ENCODE measurements at places on chromosomes 5 and 9.

- DNase-seq, result no peak
Measured at GRCh38 chr9:113179839-113180238, 29.0 kb downstream of the SLC31A2 start.

GRCh38 chr5:171630350-171631065, 155.1 kb upstream of the SMIM23 start:
- no peak for DNase-seq

- DNase-seq, result peak; percentile 89
Measured at GRCh38 chr5:143061161-143061945, 291.2 kb downstream of the ARHGAP26 start.

DNA sequence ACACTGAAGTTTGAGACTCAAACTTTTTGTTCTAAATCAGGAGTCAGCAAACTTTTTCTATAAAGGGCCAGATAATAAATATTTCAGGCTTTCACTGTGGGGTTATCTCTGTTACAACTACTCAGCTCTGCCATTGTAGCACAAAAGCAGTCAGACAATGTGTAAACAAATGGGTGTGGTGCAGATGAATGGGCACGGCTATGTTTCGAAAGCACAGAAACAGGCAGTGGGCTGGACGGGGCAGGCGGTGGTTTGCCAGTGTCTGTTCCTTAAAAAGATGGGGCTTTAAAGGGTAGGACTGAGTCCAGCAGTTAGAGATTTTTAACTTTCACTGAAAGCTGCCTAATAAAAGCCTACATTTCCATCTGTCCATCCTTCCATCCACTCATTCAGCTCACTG, 48.9 kb downstream of the PFDN1 start:
- no peak for DNase-seq

GRCh38 chr5:116953251-116953930, 378.8 kb upstream of the SEMA6A start:
- DNase-seq, result no peak

GRCh38 chr5:153742060-153742459, 251.6 kb downstream of the GRIA1 start:
- DNase-seq, result no peak

DNA sequence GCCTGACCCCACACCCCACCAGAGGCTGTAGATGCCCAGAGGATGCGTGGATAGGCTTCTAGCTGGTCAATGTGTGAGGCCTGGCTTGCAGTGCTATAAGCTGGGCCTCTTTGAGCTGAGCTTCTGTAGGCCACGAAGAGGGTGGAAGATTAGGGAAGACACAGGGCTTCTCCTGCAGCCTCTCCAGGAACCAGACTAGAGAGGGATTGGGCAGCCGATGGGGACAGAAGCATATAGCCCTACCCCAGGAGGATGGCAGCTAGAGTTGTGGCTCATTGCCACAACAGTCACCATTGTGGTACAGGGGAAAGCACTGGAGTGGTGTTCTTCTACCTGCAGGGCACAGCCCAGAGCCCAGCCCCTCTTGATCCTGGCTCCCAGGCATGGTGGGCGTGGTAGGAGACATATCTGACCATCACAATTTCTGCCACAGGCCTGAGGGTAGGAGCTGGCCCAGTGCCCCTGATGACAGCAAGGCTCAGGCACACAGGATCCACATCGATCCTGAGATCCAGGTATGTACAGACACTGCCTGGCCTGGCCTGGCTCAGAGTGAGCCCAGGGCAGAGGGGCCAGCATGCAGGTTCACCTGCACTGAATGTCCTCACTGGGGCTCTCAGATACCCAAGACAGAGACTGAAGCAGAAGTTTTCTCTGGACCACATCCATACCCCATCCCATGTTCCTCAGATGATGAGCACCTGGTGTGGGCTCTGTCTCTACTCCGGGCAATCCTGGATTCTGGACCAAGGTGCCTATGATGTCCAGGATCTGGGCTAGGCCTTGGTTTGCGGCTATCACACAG, 8.7 kb downstream of the PDLIM4 start:
- peak; percentile 26 for DNase-seq

DNA sequence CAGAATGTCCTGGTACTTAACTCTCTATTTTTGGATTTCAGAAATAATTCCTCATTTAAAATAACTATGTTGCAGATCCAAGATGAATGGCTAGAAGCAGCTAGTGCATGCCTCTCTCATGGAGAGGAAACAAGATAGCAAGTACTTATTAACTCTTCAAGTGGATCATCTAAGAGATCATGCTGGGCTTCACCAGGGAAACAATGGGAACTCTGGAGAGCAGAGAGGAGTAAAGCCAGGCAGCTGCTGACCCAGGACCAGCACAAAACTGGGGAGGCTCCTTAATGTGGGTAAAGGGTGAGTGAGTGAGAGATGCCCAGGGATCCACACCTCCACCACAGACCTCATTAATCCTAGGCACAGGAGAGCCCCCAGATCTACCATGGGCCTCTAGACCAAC, 897.8 kb upstream of the ACO1 start:
- no peak for DNase-seq

GRCh38 chr9:4955836-4956235, 29.2 kb upstream of the JAK2 start:
- DNase-seq, result peak; percentile 51

- DNase-seq, result no peak
Measured at GRCh38 chr5:24232041-24232440, 412.7 kb downstream of the CDH10 start.

GRCh38 chr5:9124071-9124470, 421.8 kb downstream of the SEMA5A start:
- DNase-seq, result no peak

GRCh38 chr9:125121146-125121545, 22.2 kb downstream of the SCAI start:
- no peak for DNase-seq

DNA sequence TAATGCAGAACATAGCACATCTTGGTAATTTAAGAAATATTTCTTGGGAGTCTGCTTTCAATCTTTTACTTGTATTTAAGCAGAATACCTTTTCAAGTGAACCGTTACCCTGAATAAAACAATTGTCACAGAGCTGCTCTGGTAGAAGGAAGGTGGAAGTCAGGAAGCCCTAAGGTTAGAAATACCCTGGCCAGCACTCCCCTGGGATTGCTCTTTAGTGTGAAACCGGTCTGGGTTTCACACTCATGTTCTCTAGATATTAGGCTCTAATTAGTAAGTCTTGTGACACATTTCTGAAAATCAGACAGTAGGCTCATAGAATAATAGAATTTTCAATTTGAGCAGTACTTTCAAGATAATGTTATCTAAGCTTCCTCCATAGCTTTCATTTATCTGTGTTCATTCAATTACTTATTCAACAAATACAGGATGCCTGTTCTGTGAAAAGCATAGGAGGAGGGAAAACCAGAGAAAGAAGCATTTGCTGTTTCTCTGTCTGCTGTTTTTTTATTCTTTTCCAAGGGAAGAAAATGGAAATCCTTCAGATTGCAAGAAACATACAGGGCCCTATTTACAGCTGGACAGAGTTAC, 825.5 kb downstream of the TLR4 start:
- no peak for DNase-seq

GRCh38 chr5:162272417-162272816, 204.8 kb downstream of the GABRG2 start:
- DNase-seq, result no peak

DNA sequence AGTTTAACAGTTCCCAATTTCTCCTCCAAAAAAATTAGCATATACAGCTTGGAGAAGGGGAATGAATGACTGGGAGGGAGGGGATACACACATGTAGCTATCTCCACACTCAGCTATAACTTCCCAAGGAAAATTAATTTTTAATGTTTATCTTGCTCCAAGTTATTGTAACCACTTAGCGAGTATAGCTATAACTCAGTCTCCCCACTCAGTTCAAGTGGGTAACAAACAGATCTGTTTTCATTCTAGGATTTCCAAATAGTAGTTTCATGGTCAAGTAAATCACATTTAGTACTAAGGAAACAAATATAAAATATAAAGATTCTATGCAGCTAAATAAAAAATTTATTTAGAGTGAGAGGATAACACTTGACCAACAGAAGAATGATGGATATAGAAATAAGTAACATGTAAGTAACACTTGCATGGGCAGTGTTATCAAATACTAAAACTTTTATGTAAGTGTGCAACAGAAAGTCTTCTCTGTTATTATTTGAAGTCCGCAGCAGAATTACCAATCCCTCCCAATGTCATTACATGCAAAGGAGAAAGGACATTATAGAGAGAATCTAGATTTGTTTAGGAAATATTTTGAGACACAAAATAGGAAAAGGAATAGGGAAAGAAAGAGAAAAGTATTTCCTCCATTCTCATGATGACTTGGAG, 10.2 kb upstream of the NFIB start:
- no peak for DNase-seq

GRCh38 chr5:132180134-132180745, 47.4 kb downstream of the P4HA2 start:
- peak; percentile 79 for DNase-seq

GRCh38 chr9:250039-250438, 35.4 kb downstream of the DOCK8 start:
- DNase-seq, result peak; percentile 24

GRCh38 chr5:167812871-167813270, 478.6 kb upstream of the WWC1 start:
- DNase-seq, result no peak

DNA sequence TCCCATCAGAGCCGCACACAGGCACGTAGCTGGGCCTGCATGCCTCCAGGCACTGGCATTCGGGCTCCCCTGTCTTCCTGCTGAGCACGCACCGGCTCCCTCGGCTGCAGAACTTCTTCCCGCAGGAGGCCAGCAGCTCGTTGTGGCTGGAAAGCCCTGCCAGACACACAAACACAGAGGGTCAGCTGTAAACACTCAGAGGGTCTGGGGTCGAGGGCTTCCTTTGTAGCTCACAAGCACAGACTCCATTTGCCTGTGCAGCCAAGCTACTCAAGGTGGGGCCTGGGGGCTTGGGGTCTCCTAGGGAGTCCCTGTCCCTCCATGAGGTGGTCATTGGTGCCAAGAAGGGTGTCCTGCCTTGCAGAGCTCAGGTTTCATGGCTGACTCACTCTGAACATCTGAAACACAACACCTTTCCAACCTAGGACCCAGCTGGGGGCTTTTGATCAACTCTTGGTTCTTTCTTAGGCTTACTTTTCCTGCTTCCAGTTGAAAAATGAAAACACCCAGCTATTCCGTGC, 211.4 kb downstream of the FSTL4 start:
- no peak for DNase-seq

GRCh38 chr9:122918310-122918709, 5.2 kb upstream of the ZBTB6 start:
- no peak for DNase-seq

DNA sequence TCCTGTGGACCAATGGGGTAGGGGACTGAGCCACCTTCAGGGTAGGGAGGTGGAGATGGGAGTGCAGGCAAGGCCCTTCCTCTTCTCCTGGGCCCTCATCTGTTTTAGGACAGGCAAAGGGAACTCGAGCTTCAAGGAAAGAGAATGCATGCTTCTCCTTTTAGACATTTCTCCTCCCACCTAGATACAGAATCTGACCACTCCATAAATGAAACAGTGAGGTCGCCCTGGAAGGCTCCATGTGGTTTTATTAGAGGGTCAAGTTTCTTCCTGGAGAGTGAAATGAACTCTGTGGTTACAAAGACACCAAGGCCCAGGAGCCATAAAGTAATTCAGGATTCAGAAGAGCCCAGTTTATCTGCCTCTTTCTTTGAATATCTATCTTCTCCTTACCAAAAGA, 14.9 kb downstream of the LHFPL2 start:
- DNase-seq, result peak; percentile 75

DNA sequence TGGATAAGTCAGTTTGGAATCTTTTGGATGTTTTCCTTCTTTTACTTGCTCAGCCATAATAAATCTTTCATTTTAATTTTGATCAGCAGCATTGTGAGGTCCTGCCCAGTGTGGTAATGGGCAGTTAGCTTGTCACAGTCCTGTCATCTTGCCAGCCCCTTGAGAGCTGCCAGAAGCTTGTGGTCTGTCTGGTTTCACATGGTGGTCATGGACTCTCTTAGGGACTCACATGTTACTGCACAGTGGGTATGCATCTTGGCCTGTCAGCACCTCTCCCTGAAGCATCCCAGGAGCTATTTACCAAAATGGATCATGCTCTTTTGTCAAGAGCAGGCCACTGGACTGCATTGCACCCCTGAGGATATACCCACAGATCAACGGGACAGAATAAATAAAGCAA, 60.3 kb downstream of the DAPK1 start:
- no peak for DNase-seq

GRCh38 chr9:121945849-121946248, 147.3 kb downstream of the TTLL11 start:
- DNase-seq, result peak; percentile 85

GRCh38 chr5:149357370-149358293, at the start of gene PCYOX1L:
TSS of gene PCYOX1L (plus strand) at chr5:149358046. CDS start at chr5:149358069, 23 bp downstream.
- peak; percentile 97 for DNase-seq

GRCh38 chr9:134325813-134326723, at the start of gene RXRA:
TSS of gene RXRA (plus strand) at chr9:134326455. CDS start at chr9:134326632, 177 bp downstream.
- peak; percentile 84 for DNase-seq

DNA sequence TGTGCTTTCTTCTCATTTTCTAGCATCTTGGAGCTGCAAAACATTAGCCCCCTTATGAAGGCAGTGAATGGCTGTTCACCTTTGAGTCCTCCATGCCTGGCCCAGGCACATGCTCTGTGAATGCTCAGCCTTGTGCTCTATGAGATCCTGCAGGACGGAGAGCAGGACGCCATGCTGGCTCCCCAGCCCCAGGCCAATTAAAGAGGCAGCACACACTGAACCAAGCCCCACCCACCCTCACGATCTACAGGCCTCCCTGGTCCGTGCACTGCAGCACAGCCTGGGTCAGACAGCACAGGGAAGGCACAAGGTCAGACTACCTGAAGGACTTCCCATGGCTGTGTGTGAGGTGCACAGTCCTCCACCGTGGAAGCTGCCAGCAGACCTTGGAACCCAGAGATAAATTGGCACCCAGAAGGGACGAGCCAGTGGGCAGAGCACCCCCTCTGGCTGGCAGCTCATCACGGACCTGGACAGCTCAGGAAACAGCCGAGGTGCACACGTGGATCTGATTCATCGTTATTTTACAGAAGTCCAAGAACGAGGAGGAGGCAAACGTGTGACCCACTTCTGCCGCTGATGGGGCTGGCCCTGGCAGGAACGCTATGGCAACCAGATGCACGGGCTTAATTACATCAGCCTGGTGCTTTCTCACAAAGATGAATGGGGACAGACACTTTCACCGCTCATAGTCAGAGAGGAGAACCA, 59.5 kb downstream of the OLFM1 start:
- no peak for DNase-seq

- no peak for DNase-seq
Measured at GRCh38 chr5:178902849-178903248, 7.1 kb downstream of the ZFP2 start.
